Left cardiac atrium (tissue), 4 donors: ENCODE measurements at places on chromosomes 16 and 17. TPM values are rescaled to one million over a fixed set of nuclear protein-coding genes. Genes with fewer than 3 reads are reported as not detected.

GRCh38 chr16:8660841-8661301 is 13.5 kb upstream of the ABAT start:
- peak; percentile 66 for DNase-seq

- peak; percentile 96 for DNase-seq
These were observed 1.0 kb downstream of the GGNBP2 start for GRCh38 chr17:36545465-36546417.

GRCh38 chr16:203246-203645 is 23.0 kb downstream of the HBQ1 start:
- DNase-seq, result no peak

DNA sequence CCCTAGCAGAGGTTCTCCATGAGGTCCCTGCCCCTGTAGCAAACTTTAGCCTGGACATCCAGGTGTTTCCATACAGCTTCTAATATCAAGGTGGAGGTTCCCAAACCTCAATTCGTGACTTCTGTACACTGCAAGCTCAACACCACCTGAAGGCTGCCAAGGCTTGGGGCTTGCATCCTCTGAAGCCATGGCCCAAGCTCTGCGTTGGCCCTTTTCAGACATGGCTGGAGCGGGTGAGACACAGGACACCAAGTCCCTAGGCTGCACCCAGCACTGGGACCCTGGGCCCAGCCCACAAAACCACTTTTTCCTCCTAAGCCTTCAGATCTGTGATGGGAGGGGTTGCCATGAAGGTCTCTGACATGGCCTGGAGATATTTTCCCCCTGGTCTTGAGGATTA is 1292.0 kb downstream of the CDH8 start:
- no peak for DNase-seq

DNA sequence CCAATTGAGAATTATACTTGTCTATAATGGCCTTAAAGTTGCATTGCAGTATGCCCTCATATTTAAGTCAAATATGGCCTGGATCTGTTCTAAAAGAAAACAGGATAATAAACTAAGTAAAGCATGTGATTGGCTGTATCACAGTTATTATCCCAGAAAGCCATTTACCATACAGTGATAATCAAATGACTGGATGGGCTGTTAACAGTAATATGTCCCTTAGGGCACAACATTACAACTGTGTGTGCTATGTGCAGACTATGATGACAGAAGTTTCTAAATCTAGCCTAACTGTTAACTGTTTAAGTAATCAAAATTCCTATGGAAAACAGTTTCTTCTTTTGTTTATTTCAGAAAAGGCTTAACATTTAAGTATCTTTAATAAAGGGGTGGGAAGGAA is 145.7 kb downstream of the STXBP4 start:
- no peak for DNase-seq

GRCh38 chr16:56257666-56258342 is 66.5 kb downstream of the GNAO1 start:
- no peak for DNase-seq

DNA sequence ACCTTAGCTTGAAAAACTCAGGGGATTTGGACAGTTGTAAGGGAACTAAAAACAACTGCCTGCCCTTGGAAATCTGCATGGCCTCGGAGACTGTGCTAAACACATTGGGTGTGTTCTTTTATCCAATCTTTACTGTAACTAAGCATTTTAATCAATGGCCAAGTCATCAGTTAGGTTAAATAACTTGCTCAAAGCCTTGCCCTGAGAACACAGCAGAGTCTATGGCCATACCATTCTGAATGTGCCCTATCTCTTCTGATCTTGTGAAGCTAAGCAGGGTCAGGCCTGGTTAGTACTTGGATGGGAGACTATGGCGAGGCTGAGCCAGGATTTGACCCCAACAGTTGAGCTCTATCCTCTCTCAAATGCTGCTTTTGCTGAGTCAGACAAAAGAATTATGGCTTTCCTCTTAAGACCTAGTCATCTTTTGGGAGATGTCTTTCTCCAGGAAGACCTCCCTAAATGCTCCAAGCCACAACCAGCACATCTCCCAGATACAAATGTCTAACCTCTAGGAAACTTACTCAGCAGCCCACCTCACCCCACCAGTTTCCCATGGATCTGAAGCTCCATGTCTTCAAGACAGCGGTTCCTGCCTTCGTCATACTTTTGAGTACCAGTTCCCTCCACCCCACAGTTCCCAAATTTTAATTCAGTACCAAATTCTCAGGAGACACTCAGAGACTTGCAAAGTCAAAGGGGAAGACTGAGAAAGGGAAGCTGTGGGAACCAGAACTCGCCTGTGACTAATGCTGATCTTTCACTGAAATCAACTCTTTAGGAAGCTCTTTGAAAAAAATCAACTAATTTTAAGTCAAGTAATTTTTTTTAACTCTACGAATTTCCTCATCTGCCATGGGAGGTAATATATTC is 336.1 kb downstream of the MAF start:
- DNase-seq, result no peak

DNA sequence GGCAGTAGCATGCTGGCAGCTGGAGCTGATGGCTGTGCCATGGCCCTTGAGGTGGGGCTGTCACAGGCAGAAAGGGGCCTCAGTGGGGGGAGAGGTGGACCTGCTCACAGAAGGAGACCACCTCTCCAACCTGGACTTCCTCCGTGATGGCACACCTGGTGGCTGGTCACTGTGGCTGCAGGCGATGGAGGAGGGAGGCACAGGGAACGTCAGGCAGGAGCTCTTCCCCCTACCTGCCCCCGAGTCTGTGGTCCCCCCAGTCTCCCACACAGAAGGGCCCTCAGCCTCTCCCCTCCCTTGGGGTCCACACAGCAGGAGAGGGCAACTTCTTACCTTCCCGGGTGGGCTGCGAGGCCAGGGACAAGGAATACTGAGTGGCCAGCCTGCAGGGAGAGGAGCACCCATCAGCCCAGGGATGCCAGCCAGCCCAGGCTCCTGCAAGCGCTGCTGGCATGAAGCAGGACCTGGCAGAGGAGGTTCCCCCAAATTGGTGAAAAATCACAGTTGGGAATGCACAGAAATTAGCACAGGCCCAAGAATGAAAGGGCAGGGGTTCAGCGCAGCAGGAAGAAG is 96.5 kb downstream of the GOSR1 start:
- no peak for DNase-seq

- DNase-seq, result peak; percentile 65
These were observed 31.0 kb downstream of the SOX9 start for GRCh38 chr17:72151565-72152386.

GRCh38 chr17:39738983-39739884 is 1.5 kb downstream of the GRB7 start:
- DNase-seq, result no peak

DNA sequence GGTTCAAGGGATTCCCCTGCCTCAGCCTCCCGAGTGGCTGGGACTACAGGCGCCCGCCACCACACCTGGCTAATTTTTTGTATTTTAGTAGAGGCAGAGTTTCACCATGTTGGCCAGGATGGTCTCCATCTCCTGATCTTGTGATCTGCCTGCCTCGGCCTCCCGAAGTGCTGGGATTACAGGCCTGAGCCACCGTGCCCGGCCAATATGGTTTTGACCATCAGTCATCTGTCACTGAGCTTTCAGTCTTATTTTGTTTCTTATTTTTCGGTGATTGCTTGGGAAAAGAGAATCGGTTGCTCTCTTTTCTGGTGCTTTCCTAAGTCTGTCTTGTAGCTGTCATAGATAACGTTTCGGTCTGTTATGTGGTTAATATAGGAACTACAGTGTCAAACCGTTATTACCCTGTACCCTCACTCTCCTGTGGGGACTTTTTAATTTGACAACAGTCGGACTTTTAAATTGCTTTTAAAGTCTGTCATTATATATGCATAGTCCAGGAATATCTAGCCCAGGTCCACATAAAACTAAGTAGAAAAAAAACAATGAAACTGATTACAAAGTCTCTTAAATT is 453.4 kb downstream of the KCNJ18 start:
- DNase-seq, result no peak

The KRT12 gene
- total RNA-seq, result not detected

The NDRG4 gene
- 121 TPM for total RNA-seq

The TBC1D3 gene
- total RNA-seq, result not detected
